Heart left ventricle (tissue), 16 donors: ENCODE measurements at places on chromosomes 4 and X. TPM values are rescaled to one million over a fixed set of nuclear protein-coding genes. Genes with fewer than 3 reads are reported as not detected.

Gene ZAR1
- not detected for total RNA-seq

Gene LIMCH1
- total RNA-seq = 169 TPM

Gene STBD1
- 16.8 TPM for total RNA-seq

Gene IQSEC2
- 10.3 TPM for total RNA-seq

GRCh38 chr4:98632258-98632657 lies 26.2 kb downstream of the TSPAN5 start:
- DNase-seq = no peak

- no peak for DNase-seq
Observed at GRCh38 chrX:103535206-103535605, 15.9 kb upstream of the RAB40A start.

- DNase-seq = no peak
Observed at GRCh38 chrX:8576821-8577220, 112.2 kb downstream of the VCX3B start.
